ENCODE measurements at places on chromosomes 13 and 19.
A peak's percentile ranks its signal among the peaks of the same experiment; 100 is the strongest.

- no peak for DNase-seq
These were observed 47.8 kb downstream of the TSHZ3 start for GRCh38 chr19:31301306-31301980.

- DNase-seq = no peak
These were observed 497.5 kb downstream of the COG6 start for GRCh38 chr13:40152922-40153321.

DNA sequence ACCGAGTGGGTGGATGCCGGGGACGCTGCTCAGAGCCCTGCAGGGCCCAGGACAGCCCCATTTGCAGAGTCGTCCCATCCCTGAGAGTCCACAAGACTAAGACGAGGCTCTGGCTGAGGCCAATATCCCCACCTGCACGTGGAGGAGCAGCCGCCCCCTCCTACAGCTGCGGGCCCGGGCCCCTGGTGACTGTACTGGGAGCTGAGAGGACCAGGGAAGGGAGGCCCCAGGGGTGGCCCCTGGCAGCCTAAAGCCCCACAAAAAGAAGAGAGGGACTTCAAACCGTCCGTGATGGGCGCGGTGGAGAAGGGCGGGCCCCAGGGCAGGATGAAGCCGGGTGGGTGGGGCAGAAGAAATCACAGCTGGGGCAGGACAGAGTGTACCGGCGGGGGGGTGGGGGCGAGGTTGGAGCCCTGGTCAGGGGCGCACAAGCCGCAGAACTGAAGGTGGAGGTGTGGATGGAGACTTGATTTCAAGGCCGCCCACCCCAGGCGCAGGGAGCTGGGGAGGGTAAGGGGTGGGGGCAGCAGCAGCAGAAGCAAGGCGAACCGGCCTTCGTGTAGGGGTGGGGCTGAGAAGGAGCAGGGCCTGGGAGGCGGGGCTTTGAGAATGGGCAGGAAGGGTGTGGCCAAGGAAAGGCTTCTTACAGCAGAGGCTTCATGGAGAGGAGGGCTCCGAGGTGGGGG, 12.9 kb downstream of the CFD start:
- no peak for DNase-seq

- DNase-seq = no peak
These were observed 52.1 kb downstream of the MYO9B start for GRCh38 chr19:17127671-17128070.

GRCh38 chr19:40519352-40520322, 52.8 kb downstream of the SPTBN4 start:
- DNase-seq = no peak

- no peak for DNase-seq
These were observed 13.8 kb downstream of the ZNF93 start for GRCh38 chr19:19914596-19914995.

DNA sequence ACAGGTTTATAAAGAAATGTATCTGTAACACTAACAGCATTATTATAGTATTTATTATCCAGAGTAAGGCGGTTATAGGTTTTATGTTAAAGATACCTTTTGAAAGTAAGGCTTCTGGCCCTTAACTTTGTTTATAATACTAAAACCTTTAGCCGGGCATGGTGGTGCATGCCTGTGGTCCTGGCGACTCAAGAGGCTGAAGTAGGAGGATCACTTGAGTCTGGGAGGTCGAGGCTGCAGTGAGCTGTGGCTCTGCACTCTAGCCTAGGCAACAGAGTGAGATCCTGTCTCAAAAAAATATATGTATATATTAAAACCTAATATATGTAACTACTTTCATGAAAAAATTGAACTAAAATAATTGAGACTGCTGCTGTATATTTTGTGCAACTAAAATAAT, 98.7 kb upstream of the KLF5 start:
- DNase-seq = no peak

GRCh38 chr19:10817291-10818038, 18.5 kb downstream of the TMED1 start:
- no peak for DNase-seq

GRCh38 chr19:36032251-36033104, at the start of gene CLIP3:
CLIP3 (minus strand) TSS chr19:36032873; CDS start chr19:36032357, 516 bp downstream.
- no peak for DNase-seq

GRCh38 chr13:73536865-73537264, 478.1 kb downstream of the KLF5 start:
- DNase-seq = no peak

GRCh38 chr19:1905110-1905862, at the start of the genes ADAT3 and SCAMP4:
ADAT3 (plus strand) TSS chr19:1905399; CDS start chr19:1912048, 6,649 bp downstream.
SCAMP4 (plus strand) TSS chr19:1905399; CDS start chr19:1915020, 9,621 bp downstream.
- DNase-seq = peak; percentile 90

GRCh38 chr19:28309070-28309469, 903.9 kb downstream of the UQCRFS1 start:
- DNase-seq = no peak

DNA sequence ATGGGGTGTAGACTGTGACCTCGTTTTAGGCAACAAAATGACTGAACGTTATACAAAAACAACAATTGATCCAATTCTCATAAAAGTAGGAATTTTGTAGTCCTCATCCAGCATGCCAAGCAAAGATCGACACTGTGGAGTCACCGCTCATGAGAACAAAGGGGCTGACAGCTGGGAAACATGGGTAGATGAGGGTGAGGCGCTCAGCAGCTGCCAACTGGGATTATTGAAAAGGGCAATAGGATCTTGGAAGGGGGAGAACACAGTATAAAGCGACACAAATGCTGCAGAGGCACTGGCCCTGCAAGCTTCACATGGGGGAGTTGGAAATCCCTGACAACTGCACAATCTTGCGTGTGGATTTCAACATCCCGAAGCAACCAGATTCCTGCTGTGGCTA, 5.4 kb upstream of the ZNF765 start:
- DNase-seq = no peak

DNA sequence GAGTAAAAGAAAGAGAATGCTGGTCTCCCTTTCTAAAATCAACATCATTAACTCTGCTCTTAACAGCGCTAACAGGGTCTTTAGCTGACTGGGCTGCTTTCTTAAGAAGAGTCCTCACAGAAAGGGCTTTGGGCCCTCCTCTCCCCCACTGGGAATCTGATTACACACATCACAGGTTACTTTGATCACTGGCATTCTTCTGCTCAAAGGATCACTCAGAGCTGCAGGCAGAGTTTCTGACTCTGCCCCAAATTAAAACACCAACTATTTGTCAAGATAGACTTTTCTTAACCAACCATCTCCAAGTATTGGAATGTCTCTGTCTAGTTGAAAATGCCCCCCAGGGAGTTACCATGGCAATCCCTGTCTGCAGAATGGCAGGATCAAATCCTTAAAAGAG, 31.1 kb upstream of the SIAH3 start:
- no peak for DNase-seq

DNA sequence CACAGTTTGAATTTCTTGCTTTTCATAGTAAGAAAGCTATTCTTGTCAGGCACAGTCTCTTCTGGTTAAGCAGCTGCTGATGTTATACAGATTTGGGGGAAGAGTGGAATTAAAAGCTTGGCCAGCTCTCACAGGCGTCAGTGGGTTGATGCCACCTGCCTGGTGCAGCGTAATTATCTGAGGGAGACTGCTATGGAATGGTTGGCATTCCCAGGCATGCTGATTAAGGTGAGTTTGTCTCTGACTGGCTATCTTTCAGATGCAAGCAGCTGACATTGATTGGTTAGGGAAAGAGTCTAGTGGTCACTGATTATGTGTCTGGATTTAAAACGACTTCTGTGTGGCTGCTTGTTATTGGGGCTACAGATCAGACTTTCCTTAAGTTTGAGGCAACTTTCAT, 948.4 kb downstream of the UQCRFS1 start:
- no peak for DNase-seq

- no peak for DNase-seq
These were observed 21.7 kb upstream of the SCEL start for GRCh38 chr13:77513719-77514335.

DNA sequence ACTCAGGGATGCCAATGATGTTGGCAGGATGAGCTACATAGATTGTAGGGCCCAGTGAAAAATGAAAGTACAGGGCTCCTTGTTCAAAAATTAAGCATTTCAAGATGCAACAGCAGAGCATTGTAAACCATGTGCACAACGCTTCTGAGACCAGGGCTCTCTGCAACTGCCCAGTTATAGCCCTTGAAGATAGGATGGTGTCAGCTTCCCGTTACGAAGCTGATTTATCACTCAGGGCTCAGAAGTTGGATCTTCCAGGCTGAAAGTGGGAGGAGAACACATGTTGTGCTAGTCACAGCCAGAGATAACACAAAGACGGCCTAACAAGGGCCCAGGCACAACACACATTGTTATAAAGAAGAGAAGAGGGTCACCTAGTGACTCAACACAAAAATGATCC, 466.7 kb downstream of the TUBA3C start:
- no peak for DNase-seq

DNA sequence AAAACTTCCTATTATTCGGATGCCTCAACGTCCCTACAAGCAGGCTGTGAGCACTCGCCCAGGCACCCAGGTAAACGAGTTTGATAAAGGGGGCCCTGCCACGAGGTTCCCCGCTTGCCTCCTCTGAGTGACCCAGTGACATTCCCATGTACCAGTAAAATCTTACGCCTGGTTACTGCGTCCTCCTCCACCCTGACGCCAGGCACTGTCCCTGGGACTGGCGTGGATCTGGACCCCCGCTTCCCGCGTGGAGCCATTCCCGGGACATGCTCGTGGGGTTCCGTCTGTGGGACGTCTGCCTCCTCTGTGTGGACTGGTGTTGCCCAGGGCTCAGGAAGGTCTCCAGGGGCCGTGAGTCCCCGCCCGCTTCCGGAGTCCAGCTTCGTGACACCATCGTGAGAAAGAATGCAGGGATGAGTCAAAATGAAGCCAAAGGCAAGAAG, 407 bp upstream of the ZNF550 start:
- DNase-seq = no peak

DNA sequence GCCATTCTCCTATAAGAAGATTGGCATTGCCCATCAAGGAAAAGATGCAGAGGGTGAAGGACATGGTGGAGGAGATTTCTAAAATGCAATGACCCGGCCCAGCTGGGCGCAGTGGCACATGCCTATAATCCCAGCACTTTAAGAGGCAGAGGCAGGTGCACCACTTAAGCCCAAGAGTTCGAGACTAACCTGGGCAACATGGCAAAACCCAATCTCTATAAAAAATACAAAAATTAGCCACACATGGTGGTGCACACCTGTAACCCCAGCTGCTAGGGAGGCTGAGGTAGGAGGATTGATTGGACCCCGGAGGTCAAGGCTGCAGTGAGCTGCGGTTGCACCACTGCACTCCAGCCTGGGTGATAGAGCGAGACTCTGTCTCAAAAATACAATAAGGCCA, 331.8 kb downstream of the FOXO1 start:
- DNase-seq = no peak

- DNase-seq = no peak
These were observed 9.8 kb downstream of the CLC start for GRCh38 chr19:39728040-39728439.
